ENCODE measurements at places on chromosomes 4 and X.

DNA sequence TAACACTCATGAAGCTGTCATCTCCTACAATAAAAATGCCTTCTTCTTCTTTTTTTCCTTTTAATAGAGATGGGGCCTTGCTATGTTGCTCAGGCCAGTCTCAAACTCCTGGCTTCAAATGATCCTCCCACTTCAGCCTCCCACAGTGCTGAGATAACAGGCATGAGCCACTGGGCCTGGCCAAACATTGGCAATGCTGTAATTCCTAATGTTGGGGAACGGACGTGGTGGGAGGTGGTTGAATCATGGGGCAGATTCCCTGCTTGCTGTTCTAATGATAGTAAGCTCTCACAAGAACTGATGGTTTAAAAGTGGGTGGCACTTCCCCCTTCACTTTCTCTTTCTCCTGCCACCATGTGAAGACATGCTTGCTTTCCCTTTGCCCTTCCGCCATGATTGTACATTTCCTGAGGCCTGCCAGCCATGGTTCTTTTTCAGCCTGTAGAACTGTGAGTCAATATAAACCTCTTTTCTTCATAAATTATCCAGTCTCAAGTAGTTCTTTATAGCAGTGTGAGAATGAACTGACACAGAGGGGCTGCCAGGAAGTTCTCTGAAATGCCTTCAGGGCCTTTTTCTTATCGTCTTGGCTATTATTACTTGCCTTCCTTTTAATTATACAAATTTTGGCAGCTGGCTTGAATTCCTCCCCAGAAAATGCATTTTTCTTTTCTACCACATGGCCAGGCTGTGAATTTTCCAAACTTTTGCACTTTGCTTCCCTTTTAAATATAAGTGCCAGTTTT lies 93.0 kb downstream of the CENPC start:
- DNase-seq: no peak

DNA sequence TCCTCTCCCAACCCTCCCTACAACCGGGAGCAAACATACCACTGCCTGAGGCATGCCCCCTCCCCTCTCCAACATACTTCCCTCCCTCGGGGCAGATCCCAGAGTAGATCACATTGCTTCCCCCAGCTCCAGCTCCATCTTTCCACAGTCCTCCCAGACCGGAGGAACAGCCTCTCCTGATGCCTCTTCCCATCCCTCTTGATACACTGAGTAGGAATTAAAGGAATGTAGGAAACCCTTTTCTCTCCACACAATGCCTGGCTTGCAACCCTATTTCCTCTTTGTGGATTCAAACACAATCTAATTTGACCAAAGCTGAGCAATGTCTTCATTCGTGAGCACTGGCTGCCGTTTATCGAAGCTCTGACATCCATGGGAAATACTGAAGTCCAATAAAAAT lies 339.8 kb downstream of the BCOR start:
- DNase-seq: no peak

- DNase-seq: no peak
Observed at GRCh38 chr4:113646442-113646822, 115.1 kb downstream of the CAMK2D start.

- DNase-seq: no peak
Observed at GRCh38 chr4:186710521-186711119, 13.0 kb downstream of the FAT1 start.

GRCh38 chr4:40311811-40312346 lies 23.3 kb upstream of the CHRNA9 start:
- no peak for DNase-seq

- no peak for DNase-seq
Observed at GRCh38 chr4:4577359-4577875, 35.6 kb upstream of the STX18 start.

- DNase-seq: no peak
Observed at GRCh38 chr4:88060431-88060830, 53.0 kb downstream of the PKD2 start.

DNA sequence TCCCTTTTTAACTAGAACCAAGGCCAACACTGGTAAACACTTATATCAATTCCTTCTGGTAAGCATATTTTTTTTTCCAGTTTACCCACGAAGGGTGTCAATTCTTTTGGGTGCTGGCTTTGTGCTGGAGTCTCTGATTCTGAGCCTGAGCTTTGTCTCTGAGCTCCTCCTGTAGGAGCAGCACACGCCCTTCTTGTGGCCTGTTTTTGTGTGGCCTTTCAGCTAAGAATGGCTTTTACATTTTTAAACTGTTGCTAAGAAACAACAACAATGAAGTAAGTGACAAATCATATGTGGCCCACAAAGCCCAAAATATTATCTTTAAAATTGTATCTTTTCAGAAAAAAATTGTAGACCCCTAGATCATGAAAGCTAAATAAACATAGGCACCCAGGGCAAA lies 98.0 kb upstream of the TBC1D9 start:
- no peak for DNase-seq

DNA sequence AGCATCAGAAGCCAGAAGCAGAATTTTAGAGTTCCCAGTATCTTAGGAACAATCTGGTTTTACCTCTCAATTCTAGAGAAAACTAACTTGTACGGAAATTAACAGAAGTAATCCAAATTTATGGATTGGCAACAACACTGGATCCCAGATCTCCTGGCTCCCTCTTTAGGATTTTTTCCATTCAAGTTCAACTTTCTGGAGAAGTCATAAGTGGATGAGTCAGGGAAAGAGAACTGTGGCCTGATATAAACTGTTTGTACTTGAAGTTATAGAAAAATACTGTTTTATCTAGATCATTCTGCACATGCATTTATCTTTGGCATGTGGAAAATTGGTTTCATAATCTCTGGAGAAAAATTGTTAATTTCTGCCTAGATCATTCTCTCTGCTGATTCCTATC lies 380.4 kb downstream of the PCDH7 start:
- DNase-seq: no peak
